Retinal pigment epithelial cell (primary cell): ENCODE measurements at places on chromosomes 3 and 15.

GRCh38 chr3:132535575-132536441 is 61.3 kb upstream of the ACKR4 start:
- peak; percentile 48 for DNase-seq

GRCh38 chr3:15326673-15327072 is 5.7 kb downstream of the SH3BP5 start:
- DNase-seq = no peak

- no peak for DNase-seq
Measured at GRCh38 chr3:171687581-171687980, 122.7 kb downstream of the PLD1 start.

DNA sequence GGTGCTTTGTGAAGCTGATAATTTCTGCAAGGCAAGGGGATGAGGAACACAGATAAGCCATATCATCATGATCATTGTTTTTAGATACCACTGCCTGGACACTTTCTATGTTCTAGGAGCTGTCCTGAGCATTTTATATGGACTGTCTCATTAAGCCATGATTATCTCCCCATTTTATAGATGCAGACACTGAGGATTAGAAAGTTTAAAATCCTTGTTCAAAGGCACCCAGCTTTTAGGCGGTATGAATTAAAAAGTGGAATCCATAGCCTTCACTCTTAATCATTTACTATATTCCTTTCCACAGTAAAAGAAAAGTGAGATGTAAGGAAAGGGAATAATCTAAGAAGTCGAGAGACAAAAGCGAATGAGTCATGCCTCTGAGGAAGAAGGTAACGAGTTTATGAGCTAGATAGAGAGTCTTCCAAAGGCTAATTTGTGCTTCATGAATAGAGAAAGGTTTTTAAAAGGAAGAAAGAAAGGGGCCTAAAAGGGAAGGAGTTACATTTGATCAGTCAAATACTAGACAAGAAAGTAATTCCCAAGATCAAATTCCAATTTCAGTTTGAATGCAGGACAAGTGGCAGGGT is 856.0 kb downstream of the FHIT start:
- DNase-seq = no peak

DNA sequence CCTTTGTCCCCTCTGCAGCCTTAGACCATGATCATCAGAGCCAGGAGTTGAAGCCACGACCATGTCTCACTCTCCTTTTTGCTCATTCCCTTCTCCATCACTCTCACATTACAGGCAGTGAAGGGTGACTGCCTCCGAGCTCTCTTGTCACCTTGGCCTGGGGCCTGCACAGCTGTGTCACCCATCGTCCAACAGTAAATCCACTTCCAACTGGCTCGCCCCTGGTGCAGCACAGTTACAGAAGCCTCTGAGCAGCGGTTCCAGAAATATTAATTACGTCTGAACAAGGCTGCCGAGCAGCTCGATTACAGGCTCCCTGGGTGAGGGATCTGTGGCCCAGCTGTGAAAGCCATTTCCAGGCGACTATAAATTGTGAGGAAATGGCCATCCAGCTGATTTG is 528.2 kb downstream of the NR2F2 start:
- no peak for DNase-seq

DNA sequence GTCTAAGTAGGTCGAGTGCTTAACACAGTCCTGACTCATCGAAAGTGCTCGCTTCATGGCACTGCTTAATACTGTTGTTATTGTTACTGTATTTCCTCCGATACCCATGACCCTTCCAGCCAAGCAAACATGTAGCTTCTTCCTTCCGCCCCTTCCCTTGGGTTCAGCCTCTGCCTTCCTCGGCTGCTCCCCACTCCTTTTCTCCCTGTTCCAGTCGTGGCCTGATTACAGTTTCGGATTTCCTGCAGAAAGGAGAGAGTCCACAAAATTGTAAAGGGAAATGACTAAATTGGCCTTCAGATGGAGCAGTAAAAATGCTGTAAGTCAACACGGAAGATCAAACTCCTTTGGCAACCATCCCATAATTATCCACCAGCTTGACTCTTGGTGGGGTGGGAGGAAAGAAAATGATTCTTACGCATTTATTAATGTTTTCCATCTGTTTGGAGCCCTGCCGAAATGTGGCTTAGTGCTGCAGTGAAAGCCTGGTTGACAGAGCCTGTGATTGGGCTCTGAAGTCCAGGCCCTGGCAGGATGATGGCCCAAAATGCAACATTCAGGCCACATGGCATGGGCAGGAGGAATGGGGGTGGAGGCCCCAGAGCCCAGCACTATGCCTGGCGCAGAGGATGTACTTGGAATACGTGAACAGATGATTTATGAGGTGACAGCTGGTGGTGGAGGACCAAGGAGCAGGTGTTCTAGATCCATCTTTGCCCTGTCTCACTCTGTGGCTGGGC is 37.6 kb downstream of the FAM3D start:
- DNase-seq = no peak

DNA sequence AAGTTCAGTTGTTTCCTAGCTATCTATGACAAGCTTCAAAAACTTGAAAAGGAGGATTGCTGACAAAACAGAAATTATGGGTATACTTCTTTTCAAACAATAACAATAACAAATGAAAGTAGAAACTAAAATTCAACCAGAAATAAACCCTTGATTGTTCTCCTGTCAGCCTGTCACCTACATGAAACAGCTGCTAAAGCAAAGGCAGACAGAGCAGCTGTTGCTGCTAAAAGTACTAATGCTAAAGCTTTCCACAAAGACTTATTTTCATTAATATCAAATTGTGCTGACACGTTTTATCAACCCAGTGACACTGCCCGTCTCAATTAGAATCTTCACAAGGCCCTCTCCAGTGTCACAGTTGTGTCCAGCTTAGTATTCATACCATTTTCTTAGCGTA is 533.2 kb upstream of the GBE1 start:
- no peak for DNase-seq

DNA sequence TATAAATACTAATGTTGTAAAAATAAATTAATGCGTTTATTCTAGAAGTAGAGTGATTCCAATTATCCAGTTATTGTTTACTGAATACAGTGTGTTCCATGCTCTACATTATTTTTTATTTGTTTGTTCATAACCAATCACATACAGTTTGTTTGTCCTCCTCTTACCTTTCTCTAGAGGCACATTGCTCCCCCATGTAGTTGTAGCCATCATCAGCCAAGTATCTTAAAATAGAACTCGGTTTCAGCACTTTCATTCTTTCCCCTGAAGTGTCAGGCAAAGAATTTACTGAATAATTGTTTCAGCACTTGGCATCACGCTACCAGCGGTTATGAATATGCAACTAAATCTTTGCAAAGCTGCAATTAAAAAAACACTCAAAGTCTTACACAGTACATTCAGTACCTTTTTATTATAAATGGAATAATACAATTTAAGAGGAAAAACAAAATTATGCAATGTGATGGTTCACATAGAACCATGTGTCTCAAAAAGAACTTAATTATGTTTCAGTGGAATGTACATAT is 448.6 kb upstream of the ATP10A start:
- no peak for DNase-seq

DNA sequence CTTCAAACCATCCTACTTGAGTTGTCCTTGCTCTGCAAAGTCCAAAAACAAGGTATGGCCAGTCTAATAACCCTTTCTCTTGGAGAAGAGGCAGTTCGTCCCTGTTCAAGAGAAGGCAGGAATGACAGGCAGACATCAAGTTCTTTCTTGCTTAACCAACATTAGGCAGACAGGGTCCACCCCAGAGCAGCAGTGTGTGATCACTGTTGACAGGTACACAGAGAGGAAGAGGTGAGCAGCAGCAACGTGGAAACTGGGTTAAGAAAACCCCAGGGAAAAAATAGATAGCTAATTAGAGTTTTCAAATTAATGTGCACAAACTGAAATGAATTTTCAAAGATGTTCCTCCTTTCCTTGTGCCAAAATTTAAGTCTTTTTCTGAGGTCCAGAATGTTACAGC is 48.2 kb downstream of the TNIK start:
- DNase-seq = no peak

- DNase-seq = peak; percentile 62
Measured at GRCh38 chr3:129445471-129445870, 5.4 kb downstream of the IFT122 start.

GRCh38 chr15:59376733-59377132 is 4.1 kb upstream of the MYO1E start:
- no peak for DNase-seq

GRCh38 chr3:14143271-14144225 is 18.7 kb downstream of the TMEM43 start:
- peak; percentile 91 for DNase-seq

DNA sequence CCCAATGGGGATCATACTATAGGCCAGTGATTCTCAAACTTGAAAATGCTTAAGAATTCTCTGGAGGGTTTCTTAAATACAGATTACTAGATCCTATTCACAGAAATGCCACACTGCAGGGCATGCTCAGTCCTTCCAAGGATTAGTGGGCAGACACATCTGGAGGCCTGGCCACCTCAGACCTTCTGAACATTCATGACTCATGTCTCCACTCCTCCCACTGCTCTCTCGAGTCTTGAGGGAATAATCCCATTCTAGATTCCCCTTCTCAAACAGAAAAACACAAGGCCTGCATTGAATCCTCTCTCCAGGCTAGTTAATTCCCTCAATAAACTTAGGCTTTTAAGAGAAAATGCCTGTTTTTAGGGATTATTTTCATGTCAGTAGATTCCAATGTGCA is 22.1 kb downstream of the ZNF621 start:
- DNase-seq = peak; percentile 56

- DNase-seq = peak; percentile 28
Measured at GRCh38 chr3:127151992-127152650, 40.8 kb upstream of the PRR23E start.

DNA sequence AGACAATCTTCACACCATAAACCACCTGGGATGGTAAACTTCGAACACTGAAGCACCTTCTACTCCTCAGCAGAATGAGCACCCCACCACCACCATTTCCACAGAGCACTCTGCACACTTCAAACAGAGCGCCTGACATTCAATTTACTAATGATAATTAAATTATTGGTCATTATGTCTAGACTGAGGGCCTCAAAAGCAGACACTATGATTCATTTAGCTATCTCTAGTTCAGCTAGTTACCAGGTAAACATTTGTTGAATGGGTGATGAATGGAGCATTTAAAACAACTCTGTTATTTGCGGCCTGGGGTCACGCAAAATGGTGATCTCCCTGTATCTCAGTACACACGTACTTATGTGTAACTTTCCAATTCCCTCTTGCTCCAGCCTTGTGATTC is 40.9 kb downstream of the ACAP2 start:
- DNase-seq = no peak

GRCh38 chr3:58670506-58671135 is 4.0 kb upstream of the FAM3D start:
- no peak for DNase-seq

DNA sequence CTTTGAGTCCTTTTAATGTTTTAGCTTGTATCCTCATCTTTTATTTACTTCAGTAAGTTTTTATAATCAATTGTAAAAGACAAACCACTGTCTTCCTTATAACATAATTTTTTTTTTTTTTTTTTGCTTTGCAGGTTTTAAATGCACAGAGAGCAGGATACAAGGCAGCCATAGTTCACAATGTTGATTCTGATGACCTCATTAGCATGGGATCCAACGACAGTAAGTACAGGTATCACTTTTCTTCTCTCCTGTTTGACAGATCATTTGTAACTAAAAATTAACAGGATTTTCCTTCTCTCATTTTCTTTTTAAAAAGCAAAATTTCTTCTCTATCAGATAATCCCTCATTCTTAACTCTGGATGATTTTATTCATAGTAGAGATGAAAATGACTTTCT is 75.4 kb downstream of the PFN2 start:
- DNase-seq = no peak
